Astrocyte of the spinal cord (primary cell): ENCODE measurements at places on chromosomes 7 and 10.

DNA sequence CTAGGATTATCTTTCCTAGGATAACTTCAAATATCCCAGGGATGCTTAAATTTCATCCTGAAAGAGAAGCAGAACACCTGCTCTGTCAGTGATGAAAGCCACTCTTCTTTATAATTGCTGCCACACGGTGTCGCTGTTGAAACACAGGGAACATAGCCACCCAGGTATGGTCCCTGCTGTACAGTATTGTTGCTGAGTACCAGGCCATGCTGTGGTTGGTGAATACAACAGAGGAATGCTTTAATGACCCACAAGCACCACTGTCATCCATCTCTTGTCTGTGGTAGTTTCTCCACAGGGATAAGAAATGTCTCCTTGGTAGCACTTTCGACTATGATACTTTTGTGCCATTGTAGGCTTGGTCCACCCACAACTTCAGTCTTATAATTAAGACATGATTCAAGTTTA is 70.6 kb upstream of the STARD3NL start:
- DNase-seq = peak; percentile 63

GRCh38 chr7:130151591-130152492 is 53.4 kb downstream of the TMEM209 start:
- DNase-seq = no peak

- DNase-seq = no peak
These were observed 112.1 kb downstream of the DNAJC1 start for GRCh38 chr10:21891439-21891838.

- no peak for DNase-seq
These were observed 117.6 kb upstream of the DPP6 start for GRCh38 chr7:153934629-153935028.

DNA sequence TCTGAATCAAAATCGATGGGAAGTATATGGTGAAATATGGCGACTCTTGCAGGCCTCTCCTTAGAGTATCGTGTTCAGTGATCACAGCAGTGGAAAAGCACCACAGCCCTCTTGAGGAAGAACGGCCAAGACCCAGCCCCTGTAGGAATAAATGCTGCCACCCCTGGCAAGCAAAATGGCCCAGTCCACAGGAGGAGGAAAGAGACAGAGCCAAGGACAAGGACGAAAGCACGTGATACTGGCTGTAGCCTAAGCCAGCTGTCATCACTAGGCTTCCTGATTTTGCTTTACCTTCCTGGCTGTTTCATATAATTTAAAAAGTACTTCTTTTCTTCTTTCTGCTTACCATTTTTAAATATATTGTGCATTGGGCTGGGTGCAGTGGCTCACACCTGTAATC is 395.0 kb upstream of the SHH start:
- no peak for DNase-seq

DNA sequence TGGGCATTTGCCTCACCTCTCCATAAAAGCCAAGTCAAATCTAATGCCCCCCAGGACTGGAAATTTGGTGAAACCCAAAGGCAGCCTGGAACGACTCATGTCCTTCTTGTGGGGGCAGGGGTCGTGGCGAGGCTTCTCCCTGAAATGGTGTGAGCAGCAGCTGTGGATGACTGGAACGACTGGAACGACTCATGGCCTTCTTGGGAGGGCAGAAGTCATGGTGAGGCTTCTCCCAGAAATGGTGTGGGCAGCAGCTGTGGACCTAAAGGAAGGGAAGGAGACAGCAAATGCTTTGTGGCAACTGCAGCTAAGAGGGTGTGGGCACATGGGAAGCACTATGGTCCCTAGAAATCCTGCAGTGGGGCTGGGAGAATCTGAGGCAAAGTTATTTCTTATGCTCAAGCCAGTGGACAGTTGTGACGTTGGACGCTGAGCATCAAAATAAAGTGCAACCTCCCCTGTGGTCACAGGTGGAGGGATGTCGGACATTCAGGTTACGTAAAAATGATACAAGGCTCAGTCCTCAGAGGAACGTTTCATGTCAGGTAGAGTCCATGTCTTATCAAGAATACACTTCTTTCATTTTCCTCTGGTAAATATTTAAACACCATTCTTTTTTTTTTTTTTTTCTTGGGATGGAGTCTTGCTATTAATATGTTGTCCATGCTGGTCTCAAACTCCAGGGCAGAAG is 107.0 kb upstream of the KIF5B start:
- DNase-seq = no peak

DNA sequence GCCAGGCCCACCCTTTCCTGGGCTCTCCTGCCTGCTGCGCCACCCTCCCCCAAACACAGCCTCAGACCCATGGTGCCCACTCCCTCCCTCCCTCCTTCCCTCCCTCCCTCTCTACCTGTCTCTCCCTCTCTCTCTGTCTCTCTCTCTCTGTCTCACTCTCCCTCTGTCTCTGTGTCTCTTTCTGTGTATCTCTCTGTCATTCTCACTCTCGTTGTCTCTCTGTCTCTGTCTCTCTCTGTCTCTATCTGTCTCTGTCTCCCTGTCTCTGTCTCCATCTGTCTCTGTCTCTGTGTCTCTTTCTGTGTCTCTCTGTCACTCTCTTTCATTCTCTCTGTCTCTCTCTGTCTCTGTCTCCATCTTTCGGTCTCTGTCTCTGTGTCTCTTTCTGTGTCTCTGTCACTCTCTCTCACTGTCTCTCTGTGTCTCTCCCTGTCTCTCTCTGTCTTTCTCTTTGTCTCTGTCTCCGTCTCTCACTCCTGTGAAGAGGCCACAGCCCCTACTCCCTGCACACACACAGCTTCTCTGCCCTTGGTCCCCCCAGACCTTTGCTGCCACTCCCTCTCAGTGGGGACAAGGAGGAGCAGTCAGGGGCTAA is 51.5 kb downstream of the CALML3 start:
- no peak for DNase-seq

- DNase-seq = no peak
These were observed 39.5 kb downstream of the STEAP1B start for GRCh38 chr7:22460363-22460988.

DNA sequence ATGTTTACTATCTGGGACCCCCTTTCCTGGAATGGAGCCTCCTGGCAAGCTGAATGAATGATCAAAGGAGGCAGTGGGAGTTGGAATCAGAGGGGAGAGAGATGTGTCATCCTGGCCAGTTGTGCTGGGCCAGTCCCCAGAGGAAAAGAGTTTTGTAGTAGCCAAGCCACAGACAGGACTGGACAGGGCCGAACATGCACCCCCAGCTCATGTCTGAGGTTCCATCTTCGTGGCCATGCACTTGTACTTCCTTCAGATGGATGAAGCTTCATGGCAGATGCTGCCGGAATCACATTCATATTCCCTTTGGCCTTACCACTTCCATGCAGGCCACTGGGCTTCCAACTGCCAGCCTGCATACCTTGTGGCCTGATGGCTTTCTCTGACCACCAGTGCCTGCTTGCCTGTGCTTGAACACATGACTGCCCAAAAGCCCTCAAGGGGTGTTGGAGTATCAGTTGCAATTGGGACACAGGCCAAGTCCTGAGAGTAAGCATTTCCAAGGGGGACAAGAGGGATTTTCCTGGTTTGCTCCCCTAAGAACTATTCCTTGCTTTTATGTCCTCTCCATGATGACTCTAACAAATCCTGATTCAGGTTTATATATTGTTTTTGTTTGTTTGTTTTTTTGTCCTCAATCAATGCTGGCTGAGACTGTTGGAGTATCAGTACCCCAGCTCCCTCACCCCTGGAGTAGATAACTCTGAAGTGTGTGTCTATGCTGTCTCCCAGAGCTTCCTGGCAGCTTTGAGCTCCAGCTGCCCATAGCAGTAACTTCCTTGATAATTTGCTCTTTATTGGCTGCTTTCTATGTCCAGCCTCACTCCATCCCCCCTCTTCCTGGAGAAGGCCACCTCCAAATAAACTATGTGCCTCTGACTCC is 63.6 kb downstream of the TMEM130 start:
- DNase-seq = no peak

DNA sequence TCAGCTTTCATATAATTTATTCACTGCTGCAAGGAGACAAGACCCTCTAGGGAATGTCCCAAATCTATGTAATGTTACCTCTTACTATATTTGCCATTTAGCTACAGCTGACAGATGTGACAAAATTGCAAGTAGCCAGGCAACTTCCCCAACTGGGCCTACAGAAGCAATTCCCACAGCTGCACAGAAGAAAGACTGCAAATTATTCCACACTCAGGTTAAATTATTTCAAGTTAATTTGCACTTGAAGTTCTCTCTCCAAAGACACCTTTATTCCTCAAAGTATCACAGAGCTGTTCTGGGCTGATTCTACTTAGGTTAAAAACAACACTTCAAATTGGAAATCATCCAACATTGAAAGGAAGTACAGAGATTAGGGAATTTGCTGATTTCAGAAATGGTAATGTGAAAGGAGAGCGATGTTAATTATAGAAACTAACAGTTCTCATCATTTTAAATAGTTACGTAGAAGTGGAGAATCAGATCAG is 133.6 kb downstream of the THSD7A start:
- no peak for DNase-seq

DNA sequence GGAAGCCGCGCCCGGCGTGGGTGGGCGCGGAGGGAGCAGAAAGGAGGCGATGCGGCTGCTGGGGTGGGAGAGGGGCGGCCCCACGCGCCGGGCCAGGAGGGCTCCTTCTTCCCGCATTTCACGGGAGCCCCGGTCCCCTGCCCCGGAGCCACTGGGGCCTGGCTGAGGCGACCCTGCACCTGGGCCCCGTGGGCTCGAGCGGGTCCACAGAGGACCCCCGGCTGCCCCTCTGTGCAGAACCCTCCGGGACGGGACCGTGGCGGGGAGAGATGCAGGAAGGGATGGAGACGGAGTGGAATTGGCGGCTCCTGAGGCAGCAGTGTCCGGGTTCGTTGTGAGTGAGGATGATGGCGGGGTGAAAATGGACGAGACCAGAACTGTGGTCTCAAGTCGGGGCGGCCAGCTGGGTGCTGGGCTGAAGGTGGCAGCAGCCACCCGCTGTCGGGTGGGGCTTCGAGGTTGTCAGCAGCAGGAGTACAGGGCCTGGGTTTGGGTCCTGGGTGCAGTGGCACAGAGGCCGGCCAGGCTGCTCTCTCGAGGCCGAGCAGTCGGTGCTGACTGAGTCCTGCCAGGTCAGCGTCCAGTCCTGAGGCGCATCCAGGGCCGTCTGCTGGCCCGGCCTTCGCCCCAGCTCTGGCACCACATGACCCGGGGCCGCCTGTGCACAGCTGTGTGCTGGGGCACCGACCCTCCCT is 80.4 kb downstream of the VIPR2 start:
- DNase-seq = no peak

DNA sequence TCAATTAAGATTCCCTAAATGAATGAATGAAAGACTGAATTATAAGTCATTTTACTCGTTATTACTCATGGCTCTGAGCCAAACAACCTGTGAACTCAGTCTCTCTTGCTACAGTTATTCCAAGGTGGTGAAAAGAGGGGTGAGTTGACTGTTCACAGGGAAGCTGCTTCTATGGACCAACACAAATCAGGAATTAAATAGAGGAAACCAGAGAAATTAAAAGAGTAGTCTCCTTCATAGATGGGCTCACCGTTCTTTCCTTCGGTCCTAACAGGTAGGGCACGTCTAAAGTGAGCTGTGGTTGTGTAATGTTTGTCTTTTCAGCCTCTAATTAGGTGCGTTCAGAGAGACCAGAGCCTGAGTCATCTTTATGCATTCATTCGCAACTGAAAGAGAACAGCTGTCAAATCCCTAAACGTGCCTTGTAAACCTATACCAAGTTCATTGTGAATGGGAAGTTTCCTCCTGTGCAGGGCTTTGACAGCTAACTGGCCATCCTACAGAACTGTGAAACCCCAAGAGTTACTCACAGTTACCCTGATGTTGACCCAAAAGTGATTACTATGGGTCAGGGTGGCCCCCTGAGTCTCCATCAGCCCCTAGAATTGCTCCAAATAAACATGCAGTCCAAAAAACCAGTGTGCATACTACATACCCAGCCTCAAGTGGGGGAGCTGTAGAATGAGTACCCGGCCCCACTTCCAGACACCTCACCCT is 18.2 kb upstream of the C10orf53 start:
- no peak for DNase-seq

DNA sequence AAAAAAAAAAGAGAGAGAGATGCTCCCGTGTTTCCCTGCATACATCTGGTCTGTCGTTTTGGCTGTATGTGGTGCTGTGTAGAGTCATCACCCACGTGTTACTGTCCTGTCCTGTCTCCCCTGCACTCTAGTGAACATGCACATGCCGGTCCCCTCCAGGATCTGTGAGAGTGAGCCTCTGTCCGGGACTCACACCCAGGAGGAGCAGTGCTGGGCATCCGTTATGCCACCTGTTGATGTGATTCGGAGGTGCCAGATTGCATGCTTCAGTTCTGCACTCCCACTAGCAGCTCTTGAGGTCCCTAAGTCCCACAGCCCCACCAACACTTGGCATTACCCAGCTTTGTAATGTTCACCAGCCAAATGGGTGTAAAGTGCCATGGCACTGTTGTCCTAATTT is 16.4 kb downstream of the GHRHR start:
- DNase-seq = no peak

DNA sequence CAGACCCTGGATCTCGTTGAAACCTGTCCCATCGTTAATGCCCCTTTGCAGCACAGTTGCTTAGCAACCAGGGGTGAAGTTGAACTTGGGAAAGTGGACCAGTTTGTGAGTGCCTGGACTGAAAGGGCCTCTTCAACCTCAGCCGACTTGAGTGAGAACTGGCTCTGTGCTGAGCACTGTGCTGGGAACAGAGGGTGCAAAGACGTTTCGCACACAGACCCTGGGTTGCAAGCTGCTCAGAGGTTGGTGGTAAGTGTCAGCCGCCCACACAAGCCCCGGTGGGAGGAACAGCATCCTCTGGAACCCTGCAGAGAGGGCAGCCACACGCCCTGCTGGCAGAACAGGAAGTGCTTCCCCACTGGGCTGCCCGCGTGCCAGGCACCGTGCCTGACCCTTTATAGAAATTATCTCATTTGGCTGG is 89.2 kb downstream of the CARD11 start:
- DNase-seq = no peak

GRCh38 chr7:67858931-67859330 is 862.3 kb downstream of the TYW1 start:
- DNase-seq = no peak

- no peak for DNase-seq
These were observed 90.8 kb downstream of the ELAPOR2 start for GRCh38 chr7:86968618-86969017.

GRCh38 chr7:151600331-151600730 is 80.6 kb upstream of the RHEB start:
- no peak for DNase-seq

DNA sequence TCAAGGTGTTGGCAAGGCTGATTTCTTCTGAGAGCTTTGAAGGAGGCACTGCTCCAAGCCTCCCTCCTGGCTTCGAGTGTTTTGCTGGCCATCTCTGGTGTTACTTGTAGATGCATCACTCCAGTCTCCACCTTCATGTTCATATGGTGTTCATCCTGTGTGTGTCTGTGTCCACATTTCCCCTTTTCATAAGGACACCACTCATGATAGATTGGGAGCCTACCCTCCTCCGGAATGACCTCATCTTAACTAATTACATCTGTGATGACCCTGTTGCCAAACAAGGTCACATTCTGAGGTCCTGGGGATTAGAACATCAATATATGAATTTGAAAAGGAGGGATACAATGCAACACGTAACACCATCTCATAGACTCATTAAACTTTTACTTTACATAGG is 119.0 kb downstream of the CREB5 start:
- no peak for DNase-seq
